WTC11 (cell line): ENCODE measurements at places on chromosomes 5 and 9. TPM values are rescaled to one million over a fixed set of nuclear protein-coding genes. Genes with fewer than 3 reads are reported as not detected.

Gene MCC
- total RNA-seq, result 15.4 to 23.5 TPM (median 17.2 TPM) in 3 replicates

Gene SPATA31E1
- 0.04 to 0.07 TPM (median 0.05 TPM) in 3 replicates for total RNA-seq

Gene BAAT
- 0.11 to 0.17 TPM (median 0.14 TPM) in 3 replicates for total RNA-seq

Gene ADRA1B
- 0.11 to 0.16 TPM in 2 of 3 replicates, not detected in the other for total RNA-seq

Gene FYB1
- 0.27 to 0.71 TPM (median 0.52 TPM) in 3 replicates for total RNA-seq

Gene DENND4C
- 21.0 to 22.6 TPM (median 21.7 TPM) in 3 replicates for total RNA-seq

Gene GDF9
- total RNA-seq, result 0.34 to 0.42 TPM (median 0.37 TPM) in 3 replicates

Gene PCDHA4
- 5.4 to 6.3 TPM (median 5.6 TPM) in 3 replicates for total RNA-seq

Gene NTNG2
- 3.1 to 4.2 TPM (median 3.3 TPM) in 3 replicates for total RNA-seq

Gene GMCL2
- not detected in 3 replicates for total RNA-seq

DNA sequence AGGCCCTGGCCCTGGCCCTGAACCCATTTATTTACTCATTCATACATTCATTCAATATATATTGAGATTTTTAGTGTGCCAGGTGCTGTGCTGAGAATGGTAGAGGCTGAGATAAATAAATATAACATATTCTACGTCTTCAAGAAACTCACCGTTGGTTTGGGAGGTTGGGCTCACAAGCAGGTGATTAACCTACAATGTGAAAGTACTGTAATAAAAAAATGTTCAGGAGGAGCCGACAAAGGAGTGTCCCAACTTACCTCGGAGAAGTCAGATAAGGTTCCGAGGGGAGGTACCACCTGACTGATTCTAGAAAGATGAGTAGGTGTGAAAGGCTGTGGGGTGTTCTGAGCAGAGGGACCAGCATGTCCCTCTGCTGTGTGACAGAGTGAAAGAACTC lies 479.6 kb upstream of the KLF4 start:
- no peak for DNase-seq

GRCh38 chr5:36359267-36359666 lies 57.6 kb upstream of the RANBP3L start:
- no peak for DNase-seq

GRCh38 chr5:41747301-41747700 lies 122.9 kb downstream of the OXCT1 start:
- DNase-seq, result no peak

DNA sequence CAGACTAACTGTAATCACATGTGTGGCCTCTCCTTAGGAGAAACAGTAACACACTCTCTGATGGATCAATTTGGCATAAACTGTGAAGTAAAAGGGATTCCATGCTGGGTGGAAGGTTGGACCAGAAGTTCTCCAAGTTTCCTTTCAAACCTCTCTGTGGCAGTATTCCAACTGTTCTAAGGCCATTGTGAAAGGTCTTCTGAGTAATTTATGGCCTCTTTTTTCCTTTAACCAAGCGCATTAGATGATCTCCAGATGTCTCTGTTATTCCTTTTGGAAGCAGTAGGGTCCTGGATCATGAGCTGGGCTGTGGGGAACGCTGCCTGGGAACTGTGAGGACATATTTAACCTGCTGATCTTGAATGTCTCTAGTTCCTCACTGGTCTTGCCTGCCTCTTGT lies 80.6 kb upstream of the IL6ST start:
- no peak for DNase-seq

DNA sequence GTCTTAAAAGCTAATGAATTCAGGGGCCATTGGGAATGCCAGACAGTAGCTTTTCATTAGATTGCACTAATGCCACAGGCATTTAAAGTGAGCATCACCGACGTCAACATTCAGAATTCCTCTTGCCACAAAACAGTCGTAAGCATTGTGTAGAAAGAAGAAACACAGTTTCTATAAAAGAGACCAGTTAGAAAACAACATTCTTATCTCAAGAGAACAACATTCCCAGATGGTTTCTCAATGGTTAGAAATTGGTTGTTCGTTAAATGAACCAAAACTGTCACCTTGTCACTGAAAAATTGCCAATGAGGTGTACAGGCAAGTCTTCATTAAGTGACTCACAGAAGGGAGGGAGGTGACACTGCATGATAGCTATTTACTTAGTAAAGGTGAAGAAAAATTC lies 401.6 kb upstream of the PRR16 start:
- no peak for DNase-seq

DNA sequence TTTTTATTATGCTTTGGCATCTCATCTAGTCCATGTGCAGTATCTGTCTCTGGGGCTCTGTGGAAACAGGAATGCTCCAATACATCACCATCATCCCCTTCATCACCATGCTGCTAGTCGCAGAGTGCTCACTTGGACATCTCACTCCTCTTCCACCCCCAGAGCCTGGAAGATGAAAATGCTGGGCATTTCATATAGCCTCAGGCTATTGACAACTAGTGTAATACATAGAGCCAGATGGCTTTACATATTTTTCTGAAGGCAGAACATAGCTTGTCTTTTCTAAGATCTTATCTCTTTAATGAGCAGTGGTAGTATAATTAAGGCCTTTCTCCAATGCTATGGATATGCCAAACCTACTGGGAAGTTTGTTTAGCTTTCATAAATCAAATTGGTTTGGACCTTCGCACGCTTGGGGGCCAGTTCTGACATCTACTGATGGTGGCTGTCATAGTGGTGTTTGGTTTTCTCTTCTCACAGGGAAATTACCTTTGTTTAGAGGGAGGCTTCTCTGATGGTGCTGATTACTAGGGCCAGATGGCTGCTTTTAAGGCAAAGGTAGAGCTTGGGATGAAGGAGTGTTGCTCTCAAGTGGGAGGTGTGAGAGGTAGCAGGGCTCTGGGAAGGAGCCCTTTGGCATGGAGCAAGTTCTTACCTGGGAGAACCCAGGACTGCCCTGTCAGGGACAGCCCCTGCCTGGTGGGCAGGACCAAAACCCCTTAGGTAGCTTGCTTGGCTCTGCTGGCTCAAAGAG lies 63.1 kb upstream of the CXCL14 start:
- no peak for DNase-seq

GRCh38 chr9:14710804-14711203 lies 11.7 kb downstream of the CER1 start:
- DNase-seq, result no peak

GRCh38 chr9:3855929-3856328 lies 330.1 kb upstream of the RFX3 start:
- no peak for DNase-seq

- no peak for DNase-seq
Measured at GRCh38 chr5:17000291-17000939, 64.3 kb upstream of the MYO10 start.

GRCh38 chr5:177141496-177141895 lies 7.9 kb downstream of the NSD1 start:
- no peak for DNase-seq

DNA sequence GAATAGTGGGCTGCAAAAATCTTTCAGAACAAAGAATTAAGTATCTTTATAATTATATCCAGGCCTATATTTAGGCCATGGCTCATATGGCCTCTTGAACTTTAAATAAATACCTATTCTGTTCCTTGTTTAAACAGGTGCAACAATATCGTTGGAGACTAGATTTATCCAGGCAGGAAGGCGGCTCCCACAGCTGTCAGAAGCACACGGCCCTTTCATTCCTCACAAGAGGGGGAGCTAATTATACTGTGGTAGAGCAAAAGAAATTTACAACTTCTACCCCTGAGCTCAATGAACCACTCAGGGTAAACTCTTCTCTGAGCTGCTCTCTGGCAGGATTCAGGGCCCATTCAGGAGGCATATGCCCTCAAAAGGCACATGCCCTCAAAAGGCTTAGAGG lies 31.3 kb downstream of the TMEM174 start:
- no peak for DNase-seq

DNA sequence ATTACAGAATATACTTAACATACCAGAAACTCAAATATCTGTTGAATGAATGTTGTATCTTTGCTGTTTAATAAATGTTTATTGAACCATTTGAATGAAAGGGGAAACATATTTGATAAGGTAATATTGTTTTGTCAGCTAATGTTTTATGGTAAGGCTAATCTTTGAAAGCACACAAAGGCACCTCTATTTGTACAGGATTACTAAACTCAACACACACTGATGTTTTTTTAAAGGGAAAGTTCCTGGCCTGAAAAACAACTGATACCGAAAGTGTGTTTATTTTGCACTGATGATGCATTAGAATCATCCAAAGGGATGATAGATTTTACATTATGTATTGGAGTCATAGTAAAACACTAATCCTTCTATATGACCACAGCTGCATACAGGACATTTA lies 82.5 kb downstream of the ADCY2 start:
- no peak for DNase-seq

- DNase-seq, result no peak
Measured at GRCh38 chr9:78089111-78089510, 57.5 kb upstream of the GNAQ start.

- DNase-seq, result no peak
Measured at GRCh38 chr5:164763206-164763605, 1257.8 kb downstream of the MAT2B start.

- DNase-seq, result peak; percentile 47
Measured at GRCh38 chr9:100352201-100352726, 478 bp downstream of the TEX10 start.

- DNase-seq, result no peak
Measured at GRCh38 chr9:88536951-88537760, 2.2 kb downstream of the NXNL2 start.

GRCh38 chr9:132551556-132551955 lies 30.9 kb upstream of the BARHL1 start:
- DNase-seq, result no peak

GRCh38 chr5:150540615-150541396 lies 32.9 kb downstream of the NDST1 start:
- DNase-seq, result no peak

GRCh38 chr9:73167614-73168013 lies 15.9 kb downstream of the ANXA1 start:
- no peak for DNase-seq

DNA sequence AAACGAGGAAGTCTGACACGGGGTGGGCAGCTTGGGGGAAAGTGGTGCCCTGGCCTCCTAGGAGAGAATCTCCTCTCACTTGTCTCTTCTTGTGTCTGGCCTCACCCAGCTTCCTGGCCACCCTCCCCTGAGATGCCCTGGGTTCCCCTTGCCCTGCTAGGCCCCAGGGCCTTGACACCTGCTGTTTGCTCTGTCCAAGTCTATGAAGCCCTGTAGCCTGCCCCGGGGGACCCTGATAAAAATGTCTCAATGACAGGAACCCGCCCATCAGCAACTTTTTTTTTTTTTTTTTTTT lies 35.0 kb upstream of the SUSD3 start:
- DNase-seq, result no peak

DNA sequence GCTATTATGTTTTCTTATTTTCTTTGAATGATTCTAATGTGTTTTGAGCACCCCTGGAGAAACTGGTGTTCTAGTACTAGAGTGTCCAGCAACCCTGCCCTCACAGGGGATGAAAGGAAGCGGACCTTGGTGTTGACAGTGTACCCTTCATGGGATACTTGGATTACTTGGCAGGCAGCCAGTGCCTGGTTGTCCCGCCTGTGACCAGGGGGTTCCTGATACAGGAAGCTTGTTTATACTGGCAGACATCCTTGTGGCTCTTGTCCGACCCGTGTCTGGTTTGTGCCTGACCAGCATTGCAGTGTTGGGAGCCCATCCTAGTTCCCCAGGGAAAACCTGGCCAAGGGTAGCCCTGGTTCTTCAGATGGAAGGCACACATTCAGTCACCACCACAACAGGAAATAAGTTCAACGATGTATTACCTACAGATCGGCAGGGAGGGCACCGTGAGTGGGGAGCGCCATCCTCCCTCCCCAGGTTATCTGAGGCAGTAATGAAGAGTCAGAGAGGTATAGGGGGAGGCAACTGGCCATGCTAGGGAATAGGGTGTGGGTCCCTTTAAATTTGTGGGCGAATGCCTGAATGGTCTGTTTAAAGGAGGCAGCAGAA lies 47.3 kb downstream of the CACNA1B start:
- no peak for DNase-seq

DNA sequence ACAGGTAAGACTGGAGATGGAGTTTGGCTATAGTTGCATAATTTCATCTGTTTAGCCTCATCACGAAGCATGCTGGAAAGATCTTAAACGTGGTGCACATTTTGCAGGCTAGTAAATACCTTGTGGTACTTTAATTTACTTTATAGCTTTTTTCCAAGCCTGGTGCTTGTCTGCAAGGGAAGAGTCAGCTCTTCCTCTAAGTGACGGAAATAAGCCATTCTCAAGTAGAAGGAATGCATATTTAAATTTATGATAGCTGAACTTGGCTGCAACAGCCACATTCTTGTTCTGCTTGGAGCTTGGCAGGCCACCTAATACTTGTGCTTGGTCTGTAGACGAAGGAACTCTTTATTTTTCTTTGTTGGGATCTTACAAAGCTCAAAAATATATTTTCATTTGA lies 188.0 kb upstream of the PIK3R1 start:
- DNase-seq, result no peak

GRCh38 chr9:104784098-104784497 lies 20.2 kb downstream of the NIPSNAP3B start:
- DNase-seq, result no peak

- no peak for DNase-seq
Measured at GRCh38 chr9:134630393-134630790, 11.2 kb upstream of the COL5A1 start.

GRCh38 chr5:405421-405820 lies 37.6 kb upstream of the EXOC3 start:
- DNase-seq, result no peak

GRCh38 chr5:38905516-38905915 lies 59.7 kb downstream of the OSMR start:
- DNase-seq, result no peak
